ENCODE measurements at places on chromosomes 16 and 17.

DNA sequence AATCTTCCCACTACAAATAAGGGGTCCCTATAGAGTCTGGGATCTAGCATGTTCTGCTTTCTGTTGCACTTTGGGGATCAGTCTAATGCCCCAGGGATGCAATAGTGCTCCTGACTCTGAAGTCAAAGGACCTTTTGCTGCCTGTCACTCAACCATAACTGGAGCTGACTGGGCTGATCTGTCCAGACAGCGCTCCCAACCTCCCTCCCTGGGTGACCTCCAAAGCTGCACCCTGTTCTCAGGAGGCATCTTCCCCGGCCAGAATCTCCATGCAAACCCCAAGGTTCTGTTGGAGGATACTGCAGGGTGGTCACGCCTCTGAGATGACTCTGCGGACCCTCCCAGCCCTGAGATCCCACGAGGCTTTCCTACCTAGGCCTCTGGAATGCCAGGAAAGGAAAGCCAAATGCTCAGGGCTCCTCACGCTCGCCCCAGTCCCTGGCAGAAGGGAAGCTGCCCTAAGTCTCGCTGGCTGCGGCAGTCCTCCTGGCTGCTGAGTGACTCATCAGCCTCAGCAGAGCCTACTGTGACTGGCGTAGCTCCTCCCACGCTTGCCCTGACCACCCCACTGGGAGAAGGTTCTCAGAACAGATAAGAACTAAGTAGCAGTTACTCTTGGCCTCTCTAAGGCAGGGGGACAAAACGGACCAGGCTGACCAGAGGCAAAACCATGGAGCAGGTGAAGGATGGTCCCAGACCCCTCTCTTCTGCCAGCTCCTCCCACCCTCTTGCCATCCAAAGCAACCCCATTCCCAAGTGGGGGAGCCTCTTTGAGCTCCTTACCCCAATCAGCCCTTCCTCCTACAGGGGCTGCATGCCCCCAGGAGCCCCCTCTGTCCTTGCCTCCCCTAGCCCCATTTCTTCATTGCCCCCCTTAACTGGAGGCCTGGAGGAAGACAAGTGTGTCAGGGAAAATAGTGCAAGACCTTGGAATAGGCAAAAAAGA, 124.1 kb upstream of the TNRC6C start:
- DNase-seq, result no peak

DNA sequence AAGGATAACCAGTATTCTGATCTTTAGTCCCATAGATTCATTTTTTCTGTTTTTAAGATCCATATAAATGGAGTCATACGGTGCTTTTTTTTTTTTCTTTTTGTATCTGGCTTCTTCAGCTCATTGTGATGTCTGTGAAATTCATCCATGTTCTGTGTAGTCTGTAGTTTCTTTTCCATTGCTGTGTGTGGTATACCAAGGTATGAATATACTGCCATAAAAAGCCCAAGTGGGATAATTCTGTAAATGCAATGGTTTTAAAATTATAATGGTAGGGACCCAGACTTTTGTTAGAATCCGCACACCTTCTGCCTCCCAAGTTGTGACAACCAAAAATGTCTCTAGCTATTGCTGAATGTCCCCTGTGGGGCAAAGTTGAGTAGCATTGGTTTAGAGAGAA, 7.6 kb downstream of the NUP93 start:
- no peak for DNase-seq

GRCh38 chr16:86664522-86665318, 86.4 kb downstream of the FOXL1 start:
- no peak for DNase-seq

DNA sequence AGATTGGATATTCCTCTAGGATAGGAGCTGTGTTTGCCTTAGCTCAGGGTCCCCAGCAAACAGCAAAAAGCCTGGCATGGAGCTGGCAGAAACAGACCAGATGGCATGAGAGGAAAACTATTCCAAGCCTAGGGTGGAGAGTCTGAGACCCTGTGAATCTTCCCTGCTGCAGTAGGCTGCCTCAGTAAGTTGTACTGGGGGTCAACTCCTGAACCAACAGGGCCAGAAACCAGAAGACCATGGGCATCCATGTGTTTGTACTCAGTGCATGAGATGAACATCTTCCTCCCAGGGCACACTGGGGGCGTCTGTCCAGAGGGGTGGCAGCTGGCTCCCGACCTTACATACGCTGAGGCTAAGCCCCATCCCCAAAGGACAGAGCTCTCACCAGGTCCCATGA, 214.4 kb downstream of the C16orf78 start:
- DNase-seq, result no peak

DNA sequence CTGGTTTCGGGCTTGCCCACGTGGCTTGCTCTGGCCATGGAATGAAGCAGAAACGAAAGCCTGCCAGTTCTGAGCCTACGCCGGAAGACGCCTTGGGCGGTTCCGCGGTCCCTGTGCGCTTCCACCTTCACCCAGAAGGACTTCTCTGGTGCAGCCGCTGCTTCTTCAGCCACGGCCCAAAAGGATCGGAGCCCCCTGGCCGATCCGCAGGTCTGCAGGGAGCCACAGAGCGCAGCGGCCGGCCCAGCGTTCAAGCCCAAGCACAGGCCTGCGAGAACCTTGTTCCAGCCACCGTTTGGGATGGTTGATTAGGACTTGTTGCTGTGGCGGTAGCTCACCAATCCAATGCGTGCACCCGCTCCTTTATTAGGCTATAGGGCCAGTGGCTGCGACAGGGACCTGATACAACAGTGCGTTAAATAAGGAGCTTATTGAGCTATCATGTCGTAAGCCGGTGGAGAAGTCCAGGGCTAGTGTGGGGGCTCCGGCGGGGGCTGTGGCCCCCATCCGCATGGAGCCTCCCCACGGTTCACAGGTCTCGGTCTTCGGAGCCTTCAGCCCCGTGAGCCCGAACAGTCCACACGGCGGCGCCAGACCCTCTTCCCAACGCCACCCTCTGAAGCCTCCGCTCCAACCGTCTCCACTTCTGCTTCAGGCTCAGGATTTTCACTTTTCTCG, 10.2 kb upstream of the MPP2 start:
- DNase-seq, result no peak

GRCh38 chr17:45218895-45219661, 2.6 kb upstream of the FMNL1 start:
- no peak for DNase-seq
